CD4-positive, alpha-beta memory T cell (primary cell): ENCODE measurements at places on chromosomes 13 and 19.

- DNase-seq: peak; percentile 57
Measured at GRCh38 chr13:21673789-21674489, 3.1 kb downstream of the FGF9 start.

GRCh38 chr19:51470966-51471365 is 7.4 kb upstream of the CEACAM18 start:
- DNase-seq: no peak

DNA sequence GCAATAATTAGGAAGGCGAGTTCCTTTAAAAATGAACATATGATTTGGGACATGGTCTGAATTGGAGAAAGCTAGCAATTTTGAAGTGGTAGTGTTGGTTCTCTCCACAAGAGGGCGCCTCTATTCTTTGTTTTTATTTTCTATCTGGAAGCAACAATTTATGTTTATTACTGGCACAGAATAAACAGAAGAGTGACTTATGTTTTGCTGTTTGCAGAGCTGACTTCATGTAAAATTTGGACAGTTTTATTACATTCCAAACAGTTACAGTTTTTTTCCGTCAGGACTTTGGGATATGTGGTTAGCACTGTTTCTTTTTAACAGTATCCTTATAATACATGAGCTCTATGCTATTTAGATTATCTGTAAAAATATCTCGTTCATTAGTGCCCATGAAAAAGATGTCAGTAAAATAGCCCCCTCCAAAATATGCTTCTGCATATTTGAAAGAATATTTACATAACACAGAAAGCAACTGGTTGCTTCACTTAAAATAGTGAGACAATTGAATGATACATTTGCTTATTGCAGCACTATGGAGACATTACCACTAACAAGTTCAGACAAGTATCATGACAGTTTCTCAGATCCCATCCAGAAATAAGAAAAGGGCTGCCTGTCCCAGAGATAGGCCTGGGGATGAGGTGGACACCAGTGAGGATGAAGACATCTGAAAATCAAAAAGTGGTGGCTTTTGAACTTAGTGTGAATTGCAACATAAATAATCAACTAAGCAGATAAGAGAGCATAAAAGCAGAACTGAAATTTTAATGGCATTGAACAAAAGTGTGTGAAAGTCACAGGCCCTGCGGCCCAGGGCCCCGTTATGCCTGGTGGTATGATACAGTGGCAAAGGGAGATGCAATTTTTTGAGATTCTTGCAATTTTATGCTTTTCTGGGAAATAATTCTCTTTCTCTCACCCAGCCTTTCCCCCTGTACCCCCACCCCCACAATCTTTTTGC is 32.3 kb upstream of the FGF9 start:
- no peak for DNase-seq

- DNase-seq: peak; percentile 76
Measured at GRCh38 chr19:39328046-39328705, 7.5 kb upstream of the LRFN1 start.

DNA sequence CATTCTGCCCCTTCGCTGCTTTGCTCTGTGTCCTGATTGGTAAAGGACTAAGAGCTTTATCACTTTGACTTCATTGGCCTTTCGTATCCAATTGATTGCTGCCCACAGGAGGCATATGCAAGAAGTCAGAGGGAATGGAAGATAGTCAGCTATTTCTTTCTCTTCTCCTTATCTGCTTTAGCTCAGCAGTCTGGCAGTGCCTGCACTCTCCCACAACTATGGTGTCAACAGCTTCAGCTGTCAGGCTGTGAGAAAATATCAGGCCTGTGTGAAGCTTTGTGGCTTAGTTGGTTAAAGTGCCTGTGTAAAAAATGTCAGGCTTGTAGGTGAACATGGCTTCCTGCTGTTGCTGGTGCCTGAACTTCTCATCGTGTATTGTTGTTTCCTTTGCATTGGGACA is 243.0 kb downstream of the PCDH17 start:
- DNase-seq: no peak

DNA sequence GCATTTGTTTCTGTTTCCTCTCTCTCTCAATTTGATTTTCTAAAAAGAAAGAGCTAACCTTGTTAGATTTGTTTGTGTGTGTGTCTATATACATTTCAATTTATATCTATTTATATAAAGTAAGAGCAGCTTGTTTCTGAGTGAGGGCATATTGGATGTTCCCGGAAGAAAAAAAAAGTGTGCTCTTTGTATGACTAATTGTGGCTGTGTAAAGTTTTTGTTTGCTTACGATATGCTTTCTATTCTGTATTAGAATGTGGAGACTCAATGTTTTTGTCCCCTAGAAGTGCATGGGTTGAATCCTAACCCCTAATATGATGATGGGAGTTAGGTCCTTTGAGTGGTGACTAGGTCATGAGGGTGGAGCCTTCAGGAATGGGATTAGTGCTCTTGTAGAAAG is 66.6 kb upstream of the C1QTNF9B start:
- no peak for DNase-seq

GRCh38 chr13:85799097-85799582 is at the start of gene SLITRK6:
Gene SLITRK6, minus strand, starts transcription at chr13:85799419. Its CDS starts 2,911 bp downstream, at chr13:85796508.
- no peak for DNase-seq

- DNase-seq: no peak
Measured at GRCh38 chr19:45769821-45770191, 754 bp upstream of the SIX5 start.

GRCh38 chr13:44921246-44921877 is 67.9 kb downstream of the NUFIP1 start:
- no peak for DNase-seq

DNA sequence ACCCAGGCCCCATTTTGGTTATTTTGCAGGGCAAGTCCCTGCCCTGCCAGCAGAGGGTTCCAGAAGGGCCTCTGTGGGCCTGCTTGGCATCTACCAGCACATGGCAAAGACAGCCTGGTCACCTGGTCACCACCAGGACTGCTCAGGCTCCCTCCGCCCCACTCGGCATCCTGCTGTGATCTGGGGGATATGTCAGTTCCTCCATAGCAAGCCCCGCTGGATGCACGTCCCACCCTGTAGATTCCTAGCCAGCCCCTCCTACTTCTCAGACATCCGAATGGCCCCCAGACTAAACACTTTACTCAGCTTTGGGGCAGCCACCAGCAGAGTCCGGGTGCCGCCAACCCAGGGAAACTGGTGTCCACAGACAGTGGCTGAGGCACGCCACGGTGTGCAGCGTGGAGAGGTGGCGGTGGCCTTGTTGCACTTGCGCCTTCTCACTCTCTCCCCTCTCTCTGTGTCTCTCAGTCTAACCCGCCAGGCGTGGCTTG is 31.8 kb upstream of the USE1 start:
- DNase-seq: no peak

DNA sequence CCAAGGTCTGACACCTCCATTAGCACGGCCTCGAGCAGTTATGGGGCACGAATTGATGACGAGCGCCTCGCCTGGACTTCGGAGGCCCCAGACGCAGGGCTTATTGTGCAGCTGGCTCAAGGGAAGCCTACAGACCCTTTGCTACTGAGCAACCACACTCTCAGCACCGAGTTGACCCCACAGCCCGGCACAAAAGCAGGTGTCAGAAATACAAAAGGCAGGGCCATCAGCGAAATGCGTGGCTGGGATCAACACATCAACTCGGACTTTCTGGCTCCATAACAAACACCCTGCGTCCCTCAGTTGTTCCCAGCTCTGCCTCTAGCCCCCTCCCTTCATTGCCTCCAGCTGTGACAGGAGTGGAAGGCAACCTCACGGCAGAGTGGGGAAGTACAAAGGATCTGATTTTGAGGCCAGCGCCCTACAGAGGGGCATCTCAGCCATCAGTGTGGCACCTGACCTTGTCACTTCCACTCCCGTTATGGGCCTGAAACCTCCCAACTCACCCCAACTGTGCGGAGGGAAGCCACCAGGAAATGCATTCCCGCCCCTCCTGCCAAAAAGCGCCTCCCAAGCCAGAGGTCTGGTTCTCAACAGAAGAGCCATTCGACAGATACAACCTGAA is 18.0 kb downstream of the PEPD start:
- no peak for DNase-seq
